ENCODE measurements at places on chromosomes 12 and 14.

GRCh38 chr12:78864403-78864869 lies at the start of gene SYT1:
Gene SYT1 (plus strand): TSS chr12:78864774.
- DNase-seq, result no peak

DNA sequence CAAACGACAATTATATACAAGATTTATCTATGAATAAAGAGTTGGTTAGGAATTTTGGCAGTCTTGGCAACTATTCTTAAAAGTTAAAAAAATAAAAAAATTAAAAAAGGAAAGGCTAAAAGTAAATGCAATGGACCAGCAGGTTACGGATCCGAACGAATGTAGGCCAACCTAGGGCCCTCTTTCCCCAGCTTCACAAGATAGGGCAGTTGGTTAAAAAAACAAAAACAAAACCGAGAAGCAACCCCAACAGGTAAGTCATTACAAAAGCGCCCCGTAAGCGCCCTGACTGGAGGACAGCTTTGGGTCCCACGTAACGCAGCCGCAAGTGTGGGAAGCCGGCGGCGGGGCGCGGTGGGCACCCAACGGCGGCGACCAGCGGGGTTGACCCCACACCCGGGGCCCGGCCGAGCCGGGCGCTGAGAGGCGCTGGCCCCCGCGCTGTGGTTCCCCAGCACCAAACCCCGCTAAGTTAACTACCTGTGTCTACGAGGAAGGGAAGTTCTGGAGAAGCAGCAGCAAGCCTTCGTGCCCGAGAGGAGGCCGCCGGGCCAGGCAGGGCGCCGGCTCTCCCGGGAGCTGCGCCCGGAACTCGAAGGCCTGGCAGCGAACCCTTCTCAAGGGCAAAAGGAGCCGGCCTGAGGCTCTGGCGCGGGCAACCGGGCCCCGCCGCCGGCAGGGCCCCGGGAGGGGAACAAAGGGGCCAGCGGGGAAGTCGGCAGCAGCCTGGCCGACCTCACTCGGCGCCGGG lies 882 bp downstream of the HECTD1 start:
- no peak for DNase-seq

GRCh38 chr12:6780573-6780972 lies 8.3 kb downstream of the LAG3 start:
- no peak for DNase-seq

DNA sequence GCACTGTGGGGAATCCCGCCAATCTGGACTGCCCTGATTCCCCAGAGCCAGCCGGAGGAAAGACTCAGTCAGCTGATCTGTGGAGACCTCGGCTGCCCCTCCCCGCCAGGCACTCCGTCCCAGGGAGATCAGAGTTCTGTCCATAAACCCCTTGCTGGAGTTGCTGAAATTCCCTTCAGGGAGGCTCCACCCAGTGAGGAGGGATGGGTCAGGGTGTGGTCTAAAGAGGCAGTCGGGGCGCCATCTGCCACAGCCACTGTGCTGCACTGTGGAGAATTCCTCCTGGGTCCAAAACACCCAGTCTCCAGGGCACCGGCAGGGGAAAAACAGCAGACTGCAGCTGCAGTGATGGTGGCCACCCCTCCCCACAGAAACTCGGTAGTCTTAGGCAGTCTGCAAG lies 1922.3 kb upstream of the FLRT2 start:
- no peak for DNase-seq

DNA sequence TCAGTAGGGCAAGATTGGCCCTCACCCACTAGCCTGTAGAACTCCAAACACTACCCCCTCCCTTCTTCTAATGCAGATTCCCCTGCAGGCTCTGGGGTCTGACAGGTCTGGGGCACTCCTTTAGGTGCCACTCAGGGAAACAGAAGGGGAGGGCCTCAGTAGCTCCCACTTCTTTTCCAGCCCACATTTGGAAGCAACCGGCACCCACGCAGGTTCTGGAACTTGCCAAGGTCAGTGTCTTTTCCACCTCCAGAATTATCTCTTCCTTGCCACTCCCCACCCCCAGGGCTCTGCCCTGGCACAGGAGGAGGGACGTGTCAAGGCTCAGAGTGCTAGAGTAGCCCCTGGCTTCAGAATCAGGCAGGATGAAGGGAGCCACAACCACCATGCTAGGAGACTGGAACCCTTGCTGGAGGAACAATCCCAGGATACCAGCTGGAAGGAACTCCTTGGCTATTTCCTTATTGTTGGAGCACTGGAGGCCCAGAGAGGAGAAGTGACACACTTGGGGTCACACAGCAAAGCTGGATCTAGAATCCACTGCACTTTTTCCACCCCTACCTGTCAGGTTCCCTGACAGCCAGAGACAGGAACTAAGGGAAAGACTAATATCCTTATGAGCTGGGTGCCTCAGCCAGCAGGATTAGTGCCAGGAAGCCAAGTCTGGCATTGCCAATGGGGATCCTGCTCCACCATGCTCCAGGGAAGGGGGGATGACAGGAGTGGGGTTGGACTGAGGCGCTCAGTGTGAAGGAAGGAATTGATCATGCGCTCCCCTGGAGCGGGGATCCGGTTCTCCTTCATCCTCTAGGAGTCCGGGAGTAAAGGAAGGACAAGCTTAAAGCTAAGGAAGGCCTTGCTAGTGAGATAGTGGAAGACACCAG lies 1.8 kb upstream of the FIGNL2 start:
- DNase-seq, result no peak

- no peak for DNase-seq
Observed at GRCh38 chr12:104676636-104677035, 219.9 kb downstream of the CHST11 start.

DNA sequence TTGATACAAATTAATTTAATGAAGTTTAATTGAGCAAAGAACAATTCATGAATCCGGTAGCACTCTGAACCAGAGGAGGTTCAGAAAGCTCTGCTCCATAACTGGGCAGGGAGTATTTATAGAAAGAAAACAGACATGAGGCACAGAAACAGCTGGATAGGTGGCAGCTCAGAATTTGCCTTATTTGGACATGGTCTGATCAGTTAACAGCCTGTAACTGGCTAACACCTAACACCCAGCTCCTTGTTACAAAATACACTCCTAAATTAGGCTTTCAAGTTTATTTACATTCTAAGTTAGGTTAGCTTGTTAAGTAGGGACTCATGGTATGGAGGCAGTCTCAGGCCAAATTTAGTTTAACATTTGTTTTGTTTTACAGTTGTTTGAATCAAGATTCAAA lies 67.8 kb upstream of the TMCC3 start:
- no peak for DNase-seq

GRCh38 chr12:53099071-53099882 lies 1.8 kb downstream of the IGFBP6 start:
- DNase-seq, result no peak

GRCh38 chr14:21343035-21343794 lies 40.6 kb downstream of the SUPT16H start:
- DNase-seq, result no peak

GRCh38 chr14:53596853-53597525 lies 359.6 kb downstream of the BMP4 start:
- no peak for DNase-seq

- no peak for DNase-seq
Observed at GRCh38 chr14:68783408-68784225, 9.2 kb downstream of the ZFP36L1 start.

DNA sequence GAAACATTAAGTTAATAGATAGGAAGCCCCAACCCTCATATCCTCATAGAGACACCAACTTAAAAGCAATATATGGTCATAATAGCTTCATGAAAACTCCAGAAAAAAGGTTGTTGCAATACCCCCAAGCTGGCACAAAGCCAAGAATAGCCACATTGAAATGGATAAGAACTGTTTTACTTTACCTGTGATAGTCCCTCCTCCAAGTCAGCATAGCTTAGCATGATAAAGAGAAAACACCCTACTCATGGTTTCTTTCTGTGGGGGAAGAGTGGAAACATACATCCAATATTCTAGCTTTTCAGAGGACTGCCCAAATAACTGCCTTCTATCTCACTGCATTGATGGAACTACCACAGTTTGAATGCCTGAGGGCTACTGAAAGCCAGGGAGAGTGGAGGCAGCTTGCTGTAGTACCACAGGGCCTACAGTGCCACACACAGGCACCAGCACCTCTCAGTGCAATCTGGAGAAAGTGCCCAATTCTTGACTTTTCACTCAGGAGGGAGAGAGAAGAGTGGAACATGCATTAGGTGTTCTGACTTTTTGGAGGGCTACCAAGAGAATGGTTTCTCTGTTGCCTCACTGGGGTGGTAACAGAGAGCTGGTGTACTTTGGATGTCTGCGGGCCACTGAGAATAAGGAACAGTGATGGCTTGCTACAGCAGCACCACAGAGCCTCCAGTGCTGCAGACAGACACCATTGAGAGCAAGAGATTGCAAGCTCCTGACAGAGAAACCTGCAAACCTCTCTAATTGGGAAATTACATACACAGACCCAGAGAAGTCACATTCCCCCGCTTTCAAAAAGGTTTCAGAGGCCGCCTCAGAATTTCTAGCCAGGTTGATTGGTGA lies 157.1 kb upstream of the GARIN2 start:
- no peak for DNase-seq

- no peak for DNase-seq
Observed at GRCh38 chr12:57127101-57127725, 1.1 kb upstream of the LRP1 start.

DNA sequence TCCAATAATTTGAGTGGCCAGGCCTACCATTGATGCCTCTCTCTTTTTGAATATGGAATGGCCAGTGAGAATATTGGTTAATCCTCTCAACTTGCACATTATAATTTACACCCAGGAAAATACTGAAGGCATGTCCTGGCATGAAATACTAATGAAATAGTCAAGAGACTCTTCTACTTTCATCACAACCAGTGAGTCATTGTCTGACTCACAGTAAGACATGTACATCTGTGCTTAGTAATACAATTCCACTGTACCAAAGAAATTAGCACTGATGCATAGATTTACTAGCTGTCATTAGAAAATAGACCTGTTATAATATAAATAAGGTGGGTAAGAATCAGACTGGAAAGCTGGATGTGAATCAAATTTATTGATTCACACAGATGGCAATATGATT lies 31.6 kb downstream of the KCNC2 start:
- no peak for DNase-seq

- DNase-seq, result no peak
Observed at GRCh38 chr14:57168138-57168679, 100.5 kb downstream of the EXOC5 start.

GRCh38 chr14:54692284-54692772 lies 125.4 kb downstream of the SAMD4A start:
- DNase-seq, result no peak

GRCh38 chr14:85915711-85916110 lies 385.8 kb downstream of the FLRT2 start:
- no peak for DNase-seq
